ENCODE measurements at places on chromosomes 3 and 15.
A peak's percentile ranks its signal among the peaks of the same experiment; 100 is the strongest.

DNA sequence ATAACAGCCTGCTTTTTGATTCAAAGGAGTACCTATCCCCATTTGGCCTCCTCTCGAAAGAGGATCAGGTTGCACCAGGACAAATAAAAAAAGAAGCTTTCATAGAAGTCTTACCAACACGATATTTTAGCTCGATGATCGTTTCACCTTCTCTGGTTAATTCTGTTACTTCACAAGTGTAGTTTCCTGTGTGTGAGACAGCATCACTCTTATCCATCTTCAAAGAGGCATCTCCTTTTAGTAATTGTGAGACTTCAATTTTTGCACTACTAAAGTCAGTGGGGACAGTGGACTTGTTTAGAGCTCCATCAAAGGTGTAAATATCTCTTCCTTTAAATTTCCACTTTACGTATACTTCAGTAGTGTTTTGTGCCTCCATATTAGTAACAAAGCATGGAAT, 11.0 kb downstream of the CD47 start:
- no peak for DNase-seq

DNA sequence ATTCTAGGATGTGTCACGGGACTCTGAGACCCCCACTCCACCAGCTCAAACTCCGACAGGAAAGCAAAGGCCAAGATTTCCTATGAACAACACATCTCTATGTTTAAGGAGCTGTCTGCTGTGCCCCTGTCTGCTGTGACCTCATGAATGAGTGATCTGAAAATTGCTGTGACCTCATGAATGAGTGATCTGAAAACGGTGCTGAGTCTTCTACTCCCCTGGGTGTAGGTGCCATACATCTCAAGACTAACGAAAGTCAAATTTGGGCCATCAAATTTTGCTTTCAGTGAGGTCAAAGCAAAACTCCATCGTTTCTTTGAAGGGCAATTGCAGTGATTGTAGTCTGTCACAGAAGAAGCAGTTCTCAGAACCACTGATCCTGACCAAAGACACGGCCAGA, 24.4 kb downstream of the IL5RA start:
- no peak for DNase-seq

- DNase-seq = no peak
Observed at GRCh38 chr3:141380279-141380678, 12.0 kb downstream of the ZBTB38 start.

GRCh38 chr3:45210308-45211041, 15.6 kb downstream of the TMEM158 start:
- peak; percentile 65 for DNase-seq

DNA sequence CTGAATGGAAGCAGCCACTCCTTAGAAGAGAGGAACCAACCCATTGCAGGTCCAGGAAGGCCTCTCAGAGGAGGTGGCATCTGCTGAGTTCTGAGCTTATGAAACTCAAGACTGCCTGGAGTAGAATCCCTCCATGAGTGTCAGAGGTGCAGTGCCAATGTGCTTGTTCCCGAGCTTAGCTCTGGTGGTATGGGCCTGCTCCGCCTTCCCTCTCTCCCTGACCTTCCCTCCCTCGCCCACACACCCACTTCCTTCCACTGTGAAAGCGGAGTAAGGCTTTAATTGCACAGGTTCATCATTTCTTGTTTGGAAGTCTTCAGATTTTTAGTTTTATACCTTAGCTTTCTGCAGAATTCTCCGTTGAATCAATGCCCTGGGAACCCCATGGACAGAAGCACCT, 208.0 kb upstream of the BHLHE40 start:
- DNase-seq = no peak

DNA sequence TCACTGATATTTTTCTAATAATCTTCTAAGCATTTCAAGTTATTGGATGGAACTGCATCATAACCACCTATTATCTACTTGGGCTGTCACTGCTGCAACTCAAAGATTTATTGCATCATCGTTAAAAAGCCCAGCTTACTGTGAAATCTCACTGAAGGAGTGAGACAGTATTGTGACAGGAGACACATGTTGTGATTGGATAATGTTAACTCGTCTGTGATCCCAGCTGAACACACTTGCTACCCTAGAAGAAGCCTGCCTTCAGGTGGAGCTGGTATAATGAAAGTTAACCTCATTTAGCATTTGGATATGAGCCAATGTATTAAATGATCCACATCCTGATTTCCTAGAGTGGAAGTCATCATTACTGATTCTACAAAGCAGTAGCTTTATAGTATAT, 138.1 kb downstream of the MAP2K5 start:
- no peak for DNase-seq

- no peak for DNase-seq
Observed at GRCh38 chr3:117550766-117551165, 841.2 kb downstream of the TUSC7 start.

DNA sequence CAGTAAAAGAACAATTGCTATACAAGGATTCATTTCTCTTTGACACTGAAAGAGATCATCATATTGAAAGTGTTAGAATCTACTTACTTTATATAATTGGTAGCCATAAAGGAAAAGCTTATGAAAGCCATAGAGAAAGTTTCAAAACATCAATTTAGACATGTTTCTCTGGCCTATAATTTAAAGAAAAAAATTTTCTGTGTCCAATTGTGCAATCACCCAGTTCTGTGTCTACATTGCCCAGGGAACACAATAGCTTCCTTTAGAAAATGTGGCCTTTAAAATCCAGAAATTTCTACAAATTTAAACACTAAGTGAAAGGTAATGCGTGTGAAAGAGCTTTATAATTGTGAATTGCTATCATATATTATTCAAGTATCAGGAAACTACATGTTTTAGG, 259.2 kb downstream of the GBE1 start:
- DNase-seq = no peak

- peak; percentile 26 for DNase-seq
Observed at GRCh38 chr3:81581966-81582599, 179.4 kb downstream of the GBE1 start.

GRCh38 chr3:47425959-47426358, 45.1 kb downstream of the PTPN23 start:
- DNase-seq = no peak

- DNase-seq = no peak
Observed at GRCh38 chr15:84766461-84767035, 18.2 kb downstream of the ZNF592 start.

DNA sequence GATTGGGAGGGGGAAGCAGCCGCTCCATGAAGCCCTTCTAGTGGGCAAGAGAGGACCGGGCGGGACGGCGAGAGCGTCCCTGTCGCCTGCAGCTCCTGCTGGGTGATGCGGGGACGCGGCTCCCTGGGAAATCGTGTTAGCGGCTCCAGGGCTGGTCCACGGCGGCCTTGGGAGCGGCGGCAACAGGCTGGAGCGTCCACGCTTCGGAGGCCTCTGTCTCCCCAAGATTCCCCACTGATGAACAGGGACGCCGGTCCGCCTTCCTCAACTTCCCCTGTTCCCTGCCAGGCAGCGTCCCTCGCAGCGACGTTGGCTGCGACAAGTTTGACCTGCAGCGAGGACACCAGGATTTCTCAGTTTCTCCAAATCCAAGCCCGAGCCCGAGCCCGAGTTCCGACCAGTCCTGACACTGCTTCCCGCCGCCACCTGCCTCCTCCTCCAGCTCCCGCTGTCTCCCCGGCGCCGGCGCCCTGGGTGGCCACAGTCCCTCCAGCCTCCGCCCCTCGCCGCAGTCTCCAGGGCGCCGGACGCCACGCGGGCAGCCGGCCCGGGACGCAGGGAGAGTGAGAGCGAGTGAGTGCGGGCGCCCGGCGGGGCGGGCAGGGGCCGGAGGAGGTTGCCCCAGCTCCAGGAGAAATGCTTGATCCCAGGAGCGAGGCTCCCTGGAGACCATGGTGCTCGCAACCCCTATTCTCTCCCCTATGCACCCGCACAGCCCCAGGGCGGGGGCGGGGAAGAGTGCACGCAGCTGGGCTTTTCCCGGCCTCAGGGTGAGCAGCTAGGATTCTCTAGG, 78.1 kb upstream of the RNF7 start:
- no peak for DNase-seq

DNA sequence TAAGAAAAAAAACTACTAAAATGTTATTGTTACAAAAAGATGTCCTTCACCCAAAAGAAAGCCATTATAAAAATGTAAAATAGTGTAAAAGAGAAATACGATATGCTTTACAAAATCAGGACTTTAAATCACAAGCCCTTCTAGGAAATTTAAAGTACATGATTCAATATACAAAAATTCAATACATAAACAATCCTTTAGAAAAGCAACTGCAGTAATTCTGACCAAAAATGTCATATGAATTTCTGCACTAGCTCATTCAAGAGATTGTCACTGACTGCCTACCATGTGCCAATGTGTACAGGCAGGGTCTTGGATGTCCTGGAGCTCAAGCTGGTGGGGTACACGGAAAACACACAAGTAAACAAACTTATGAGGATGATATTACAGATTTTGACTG, 2.5 kb downstream of the MORC1 start:
- no peak for DNase-seq

DNA sequence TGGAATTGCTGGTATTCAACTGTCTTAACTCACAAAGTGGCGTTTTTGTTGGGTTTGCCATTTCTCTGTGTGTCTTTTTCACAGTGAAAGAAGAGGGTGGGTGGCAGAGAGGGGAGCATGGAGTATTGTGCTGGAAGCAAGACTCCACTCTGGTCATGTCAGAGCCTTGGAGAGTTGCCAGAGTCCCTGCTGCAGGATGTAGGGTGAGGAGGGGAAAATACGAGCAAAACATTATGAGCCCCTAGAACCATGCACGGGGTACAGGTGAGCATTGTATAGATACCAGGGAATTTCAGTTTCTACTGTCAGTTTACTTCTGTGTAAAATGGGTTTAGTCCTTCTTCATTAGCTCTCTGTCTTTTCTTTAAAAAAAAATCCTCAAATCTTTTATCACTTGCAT, 249.9 kb downstream of the CACNA2D3 start:
- DNase-seq = no peak

DNA sequence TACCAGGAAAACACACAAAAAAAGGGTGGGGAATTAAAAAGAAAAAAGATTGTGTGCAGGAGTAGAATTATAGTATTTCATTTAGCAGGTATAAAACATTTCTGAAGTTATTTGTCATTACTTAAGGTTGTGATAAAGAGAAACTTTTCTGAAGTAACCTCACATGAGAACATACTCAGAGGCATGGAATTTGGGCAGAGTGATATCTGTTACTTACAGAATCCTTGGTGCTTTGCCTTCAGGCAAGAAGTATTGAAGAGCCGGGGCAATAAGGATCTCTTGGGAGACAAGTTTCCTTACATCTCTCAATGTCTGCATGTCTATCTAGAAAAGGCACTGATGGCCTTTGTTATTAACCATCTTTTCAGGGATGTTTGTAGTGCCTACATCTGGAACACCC, 179.7 kb upstream of the ROBO1 start:
- no peak for DNase-seq

GRCh38 chr15:67068710-67069400, 3.5 kb downstream of the SMAD3 start:
- DNase-seq = peak; percentile 48

DNA sequence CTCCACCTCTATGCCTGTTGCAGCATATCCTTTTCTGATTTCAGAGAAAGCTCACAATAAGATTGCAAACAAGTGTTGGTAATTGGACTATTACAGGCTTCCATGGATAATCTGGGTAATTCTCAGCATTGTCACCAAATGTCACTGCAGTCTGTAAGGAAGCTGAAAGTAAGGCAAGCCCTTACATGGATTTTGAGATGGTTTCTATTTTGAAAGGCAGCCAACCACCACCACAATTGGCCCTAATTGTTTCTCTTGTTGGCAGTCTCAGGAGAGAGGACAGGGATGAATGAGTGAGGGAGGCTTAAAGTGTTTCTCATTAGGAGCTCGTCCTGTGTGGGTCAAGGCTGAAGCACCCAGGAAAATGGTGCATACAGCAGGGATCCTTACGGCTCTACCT, 879.9 kb downstream of the TUSC7 start:
- DNase-seq = peak; percentile 11

DNA sequence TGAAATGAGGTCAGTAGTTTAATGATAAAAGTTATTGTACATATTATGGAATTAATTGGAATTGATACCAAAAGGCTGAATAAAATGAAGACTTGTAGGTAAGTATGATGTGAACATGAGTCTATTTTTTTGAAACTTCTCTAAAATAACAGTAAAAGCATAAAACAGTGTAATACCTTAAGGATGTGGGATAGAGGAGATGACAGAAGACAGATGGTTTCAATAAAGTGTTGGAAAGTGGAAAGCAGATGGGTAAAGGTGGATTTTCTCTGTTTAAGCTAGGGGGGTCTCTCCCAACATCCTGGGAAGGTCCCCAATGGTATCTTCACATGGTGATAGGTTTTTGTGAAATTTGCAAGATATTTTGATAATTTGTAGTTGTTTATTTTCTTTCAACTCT, 41.6 kb downstream of the GMPS start:
- no peak for DNase-seq

DNA sequence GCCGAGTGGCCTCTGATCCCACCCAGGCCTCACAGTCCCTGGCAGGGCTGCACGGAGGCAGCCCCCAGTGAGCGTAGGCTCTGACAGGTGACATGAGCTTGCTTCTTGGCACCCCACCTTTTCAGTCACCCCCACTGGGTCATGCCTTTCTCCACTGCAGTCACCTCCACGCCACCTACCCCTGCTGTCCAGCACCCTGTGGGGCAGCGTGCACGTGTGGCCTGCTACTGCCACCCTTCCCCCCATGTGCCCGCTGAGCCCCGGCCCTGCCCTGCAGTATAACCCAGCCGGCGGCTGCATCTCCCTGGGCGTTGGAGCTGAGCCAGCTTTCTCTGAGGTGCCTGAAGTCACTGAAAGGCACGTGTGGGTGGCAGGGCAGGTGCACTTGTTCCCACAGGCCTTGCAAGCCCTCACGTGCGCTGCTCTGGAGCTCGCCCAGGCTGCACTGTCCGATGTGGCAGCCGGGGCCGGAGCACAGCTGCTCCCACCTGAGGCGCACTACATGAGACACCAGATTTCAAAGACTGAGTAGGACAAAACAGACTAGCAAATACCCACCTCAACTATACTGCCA, 65.6 kb downstream of the NIPA2 start:
- no peak for DNase-seq

- no peak for DNase-seq
Observed at GRCh38 chr15:49287481-49287880, 117.4 kb downstream of the GALK2 start.

- no peak for DNase-seq
Observed at GRCh38 chr3:16846373-16847080, 38.2 kb upstream of the PLCL2 start.

GRCh38 chr3:48194446-48195071, 6.3 kb upstream of the CDC25A start:
- DNase-seq = peak; percentile 36

- DNase-seq = no peak
Observed at GRCh38 chr3:196050597-196050996, 31.3 kb downstream of the TFRC start.

DNA sequence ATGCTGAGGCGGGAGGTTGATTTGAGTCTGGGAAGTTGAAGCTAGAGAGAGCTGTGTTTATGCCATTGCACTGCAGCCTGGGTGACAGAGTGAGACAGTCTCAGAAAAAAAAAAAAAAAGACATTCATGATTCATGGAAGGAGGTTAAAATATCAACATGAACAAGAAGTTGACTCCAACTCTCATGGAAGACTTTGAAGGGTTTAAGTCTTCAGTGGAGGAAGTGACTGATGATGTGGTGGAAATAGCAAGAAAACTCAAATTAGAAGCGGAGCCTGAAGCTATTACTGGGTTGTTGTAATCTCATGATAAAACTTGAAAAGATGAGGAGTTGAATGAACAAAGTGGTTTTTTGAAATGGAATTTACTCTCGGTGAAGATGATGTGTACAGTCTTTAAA, 491.8 kb downstream of the SQOR start:
- peak; percentile 70 for DNase-seq

- DNase-seq = no peak
Observed at GRCh38 chr3:48619541-48620524, 1.7 kb downstream of the TMEM89 start.

- no peak for DNase-seq
Observed at GRCh38 chr3:120198305-120198878, 86.6 kb downstream of the GPR156 start.

GRCh38 chr3:117666325-117666724, 956.7 kb downstream of the TUSC7 start:
- DNase-seq = no peak

Data from stromal cell of bone marrow (primary cell).